ENCODE measurements at places on chromosomes 4 and X. TPM values are rescaled to one million over a fixed set of nuclear protein-coding genes. Genes with fewer than 3 reads are reported as not detected.

GRCh38 chr4:56828784-56829535 is 7.5 kb upstream of the SPINK2 start:
- no peak for DNase-seq

DNA sequence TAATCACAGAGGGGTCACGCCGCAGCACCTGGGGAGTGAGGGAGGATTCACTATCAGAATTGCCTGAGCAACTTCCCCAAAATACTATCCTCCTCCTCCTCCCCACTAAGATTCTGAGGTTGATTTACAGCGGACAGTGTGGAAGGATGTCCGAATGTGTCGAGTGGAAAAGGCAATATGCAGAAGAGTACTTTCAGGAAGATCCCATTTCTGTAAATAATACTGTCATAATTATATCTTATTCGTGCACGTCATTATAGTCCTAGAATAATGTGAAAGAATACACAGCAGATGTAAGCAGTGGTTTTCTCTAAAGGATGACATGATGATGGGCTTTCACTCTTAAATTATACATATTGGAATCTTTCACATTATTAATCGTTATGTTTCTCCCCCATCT is 149.8 kb upstream of the NOCT start:
- no peak for DNase-seq

DNA sequence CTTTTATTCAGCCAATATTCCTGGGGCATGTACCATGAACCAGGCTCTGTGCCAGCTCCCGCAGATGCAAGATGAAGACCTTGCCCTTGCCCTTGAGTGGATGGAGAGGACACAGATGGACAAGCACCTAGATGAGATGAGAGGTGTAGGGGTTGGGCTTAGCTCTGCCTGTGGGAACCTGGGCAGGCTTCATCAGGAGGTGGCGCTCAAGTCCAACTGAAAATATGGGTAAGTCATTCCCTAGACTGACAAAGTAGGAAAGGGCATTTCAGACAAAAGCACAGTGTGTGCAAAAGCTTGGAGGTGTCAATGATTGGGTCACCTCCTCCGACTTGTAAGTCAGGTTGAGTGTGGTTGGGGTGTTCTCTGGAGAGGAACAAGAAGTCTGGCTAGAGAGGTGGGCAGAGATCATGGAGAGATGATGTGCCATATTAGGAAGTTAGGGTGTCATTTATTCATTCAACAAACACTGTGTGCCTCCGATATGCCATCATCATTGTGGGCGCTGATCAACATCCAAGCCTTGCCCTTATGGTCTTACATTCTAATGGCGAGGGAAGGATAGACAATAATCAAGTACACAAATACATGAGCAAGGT is 64.6 kb downstream of the ANAPC4 start:
- DNase-seq = peak; percentile 77

GRCh38 chr4:84971319-84971932 is 4.9 kb upstream of the WDFY3 start:
- peak; percentile 82 for DNase-seq

GRCh38 chr4:43423276-43423675 is 530.8 kb downstream of the GRXCR1 start:
- no peak for DNase-seq

GRCh38 chr4:110211007-110211769 is 12.8 kb upstream of the ELOVL6 start:
- DNase-seq = peak; percentile 73

GRCh38 chr4:122758033-122758432 is 25.5 kb downstream of the BBS12 start:
- DNase-seq = peak; percentile 78

GRCh38 chrX:153818571-153819383 is 11.6 kb downstream of the PDZD4 start:
- no peak for DNase-seq

- no peak for DNase-seq
Observed at GRCh38 chr4:102757681-102758080, 3.1 kb downstream of the MANBA start.

- DNase-seq = no peak
Observed at GRCh38 chrX:130304587-130305368, 34.9 kb upstream of the SLC25A14 start.

GRCh38 chr4:145451895-145452294 is 29.8 kb upstream of the SMAD1 start:
- no peak for DNase-seq

DNA sequence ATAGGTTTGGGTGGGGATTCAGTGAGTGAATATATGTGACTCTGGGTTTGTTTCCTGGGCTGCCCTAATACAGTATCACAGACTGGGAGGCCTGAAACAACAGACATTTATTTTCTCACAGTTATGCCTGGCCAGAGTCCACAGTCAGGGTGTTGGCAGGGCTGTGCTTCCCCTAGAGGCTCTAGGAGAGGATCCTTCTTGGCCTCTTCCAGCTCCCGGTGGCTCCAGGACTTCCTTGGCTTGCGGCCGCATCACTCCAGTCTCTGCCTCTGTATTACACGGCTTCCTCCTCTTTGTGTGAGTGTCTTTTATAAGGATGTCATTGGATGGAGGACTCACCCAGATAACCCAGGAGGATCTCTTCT is 5.2 kb upstream of the JAKMIP1 start:
- no peak for DNase-seq

DNA sequence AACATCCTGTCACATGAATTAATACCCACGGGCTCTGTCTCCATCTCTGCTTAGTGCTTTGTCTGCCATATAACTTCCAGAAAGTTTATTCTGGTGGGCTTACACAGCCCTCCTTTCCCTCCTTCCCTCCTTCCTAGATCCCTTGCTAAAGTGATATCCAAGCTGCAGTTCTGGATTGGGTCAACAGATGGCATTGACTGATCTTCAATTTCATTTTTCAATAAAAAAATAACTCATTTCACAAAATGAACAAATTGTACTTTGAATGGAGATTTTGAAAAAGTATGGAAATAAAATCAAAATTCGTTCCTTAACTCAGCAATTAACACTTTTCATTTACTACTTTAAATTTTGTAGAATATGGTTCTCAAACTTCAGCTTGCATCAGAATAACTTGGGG is 94.9 kb downstream of the NXF2 start:
- no peak for DNase-seq

DNA sequence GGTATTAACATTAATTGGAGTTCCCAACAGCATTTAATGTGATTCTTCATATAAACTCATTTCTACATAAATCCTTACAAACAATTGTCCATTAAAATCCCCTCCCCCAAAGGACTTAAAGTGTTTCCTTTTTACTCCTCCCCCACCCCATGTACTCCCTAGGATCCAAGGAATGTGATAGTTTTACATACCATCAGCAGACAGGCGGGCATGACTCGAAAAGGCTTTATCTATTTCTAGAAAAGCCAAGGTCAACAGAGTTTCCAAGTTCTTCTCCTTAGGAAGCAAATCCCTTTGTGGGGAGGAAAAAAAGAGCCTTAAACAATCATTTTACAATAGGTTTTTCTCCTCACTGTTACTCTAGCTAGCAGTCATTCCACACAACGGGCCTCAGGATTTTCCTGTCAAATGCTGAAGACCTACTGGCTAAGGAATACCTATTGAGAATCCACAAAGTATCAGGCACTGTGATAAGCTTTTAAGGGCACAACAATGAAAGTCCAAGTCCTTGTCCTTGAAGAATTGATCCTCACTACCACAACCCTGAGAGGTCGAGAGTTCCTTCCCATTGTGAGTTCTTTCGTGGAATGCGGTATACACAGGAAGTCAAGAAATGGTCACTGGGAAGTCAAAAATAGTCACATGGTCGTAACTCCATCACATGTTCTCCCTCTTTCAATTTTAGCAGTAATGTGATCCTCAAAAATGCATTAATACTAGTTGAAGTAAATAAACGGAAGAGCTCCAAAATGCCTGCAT is 7.2 kb downstream of the PPM1K start:
- DNase-seq = no peak

DNA sequence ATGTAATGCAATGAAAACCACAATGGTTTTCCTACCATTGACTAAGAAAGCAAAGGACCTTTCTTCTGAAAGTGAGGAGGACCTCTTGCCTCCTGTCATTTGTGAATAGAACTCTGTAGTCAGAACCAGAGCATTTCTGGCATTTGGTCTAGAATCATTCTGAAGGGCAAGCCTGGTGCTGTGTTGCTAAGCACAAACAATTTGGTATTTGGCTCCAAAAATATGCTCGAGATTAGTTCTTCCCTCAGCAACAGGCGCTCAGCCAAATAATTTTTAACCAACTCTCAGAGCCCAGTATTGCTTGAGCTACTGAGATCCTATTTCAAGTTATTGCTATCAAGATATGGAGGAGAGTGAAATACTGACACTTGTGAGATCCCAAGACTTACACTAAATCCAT is 71.0 kb downstream of the SNCA start:
- peak; percentile 56 for DNase-seq

DNA sequence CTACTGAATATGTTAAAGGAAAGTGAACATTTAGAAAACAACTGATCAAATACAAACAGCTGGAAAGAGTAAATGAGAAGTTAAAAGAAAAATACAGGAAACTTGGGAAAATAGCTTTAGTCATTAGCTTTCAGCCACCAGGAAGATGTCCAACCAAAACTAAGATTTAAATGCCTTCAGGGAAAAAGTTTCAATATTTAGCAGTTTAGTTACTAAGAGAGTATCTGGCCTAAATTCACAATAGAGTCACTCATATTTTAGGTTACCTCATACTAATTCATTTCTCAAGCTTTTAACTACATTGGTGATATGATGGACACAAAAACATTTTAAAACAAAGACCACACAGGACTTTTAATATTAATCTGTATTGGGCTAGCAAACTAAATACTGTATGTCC is 13.1 kb upstream of the KLHL13 start:
- DNase-seq = no peak

- no peak for DNase-seq
Observed at GRCh38 chrX:48835524-48836329, at the start of gene PCSK1N. PCSK1N (minus strand) TSS chrX:48835610; CDS start chrX:48835532, 78 bp downstream.

- no peak for DNase-seq
Observed at GRCh38 chrX:68998716-68999115, 166.5 kb downstream of the PJA1 start.

DNA sequence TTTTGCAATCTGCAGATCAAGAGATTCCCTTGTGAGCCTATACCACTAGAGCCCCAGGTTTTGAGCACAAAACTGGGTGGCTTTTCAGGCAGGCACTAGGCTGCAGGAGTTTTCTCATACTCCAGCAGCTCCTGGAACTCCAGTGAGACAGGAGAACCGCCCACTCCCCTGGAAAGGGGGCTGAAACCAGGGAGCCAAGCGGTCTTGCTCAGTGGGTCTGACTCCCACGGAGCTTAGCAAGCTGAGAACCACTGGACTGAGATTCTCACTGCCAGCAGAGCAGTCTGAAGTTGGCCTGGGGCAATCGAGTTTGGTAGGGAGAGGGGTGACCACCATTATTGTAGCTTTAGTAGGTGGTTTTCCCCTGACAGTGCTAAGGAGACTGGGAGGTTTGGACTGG is 313.8 kb upstream of the TEX13C start:
- DNase-seq = no peak

GRCh38 chrX:43357741-43358140 is 298.4 kb upstream of the MAOA start:
- DNase-seq = no peak

DNA sequence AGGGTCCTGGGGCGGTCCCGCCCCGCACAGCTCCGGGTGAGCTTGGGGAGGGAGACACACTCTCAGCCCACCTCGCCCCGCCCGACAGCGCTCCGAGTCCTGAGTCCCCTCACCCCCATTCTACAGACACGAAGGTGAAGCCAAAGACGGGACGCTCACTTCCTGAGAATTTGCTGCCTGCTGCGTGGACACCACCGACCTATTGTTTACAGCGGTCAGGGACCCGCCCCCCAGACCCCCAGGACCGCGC is 796 bp upstream of the ZNF141 start:
- no peak for DNase-seq

DNA sequence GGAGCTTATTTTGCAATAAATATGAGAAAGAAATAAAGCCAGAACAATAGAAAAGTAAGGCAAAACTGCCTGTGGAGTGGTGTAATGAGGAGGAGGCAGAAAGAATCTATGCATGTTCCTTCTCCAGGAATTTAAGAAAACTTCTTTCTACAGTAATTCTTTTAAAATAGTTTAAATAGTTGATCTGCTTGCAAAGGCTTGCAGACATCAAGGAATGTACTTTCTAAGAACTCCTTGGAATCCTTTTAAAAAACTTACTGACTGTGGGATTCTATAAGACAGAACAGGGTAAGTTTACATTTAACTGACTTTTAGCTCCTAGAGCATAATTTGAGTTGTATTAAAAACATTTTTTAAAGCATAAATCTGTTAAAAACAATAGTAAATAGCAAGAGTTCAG is 63.2 kb upstream of the ALB start:
- DNase-seq = peak; percentile 13

GRCh38 chrX:77174680-77175519 is 272.3 kb upstream of the FGF16 start:
- DNase-seq = peak; percentile 93

- peak; percentile 7 for DNase-seq
Observed at GRCh38 chr4:74794382-74795010, at the start of gene BTC. BTC (minus strand) TSS chr4:74794523; CDS start chr4:74794325, 198 bp downstream.

DNA sequence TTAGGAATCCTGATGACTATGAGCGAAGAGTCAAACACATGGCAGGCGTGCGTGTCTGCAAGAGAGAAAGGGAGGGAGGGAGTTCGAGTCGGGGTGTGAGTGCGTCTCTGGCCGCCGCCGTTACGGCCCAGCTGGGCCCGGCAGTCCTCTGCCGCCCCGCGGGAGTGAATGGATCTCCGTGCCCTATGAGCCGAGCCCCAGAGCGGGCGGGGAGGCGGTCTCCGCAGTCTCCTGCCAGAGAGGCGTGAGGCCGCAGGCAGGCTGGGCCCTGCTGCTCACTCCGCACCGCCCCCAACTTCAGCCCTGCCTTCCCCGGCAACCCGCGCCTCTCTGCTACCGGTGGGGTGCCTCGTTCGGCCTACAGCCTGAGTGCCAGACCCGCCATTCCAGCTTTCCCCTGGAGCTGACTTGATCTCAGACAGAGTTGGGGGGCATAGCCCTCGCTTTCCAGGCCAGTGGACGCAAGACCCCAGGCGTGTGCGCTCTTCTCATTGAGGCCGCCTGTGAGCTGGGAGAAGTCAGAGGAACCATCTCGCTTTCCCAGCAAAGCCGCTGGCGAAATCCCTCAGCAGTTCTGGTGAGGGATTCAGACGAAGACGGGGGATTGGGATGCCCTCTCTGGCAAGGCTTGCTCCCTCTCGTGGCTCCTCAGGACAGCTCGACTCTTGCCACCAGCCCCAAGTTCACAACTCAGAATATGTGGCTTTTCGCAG is 1.4 kb downstream of the SLC16A2 start:
- peak; percentile 56 for DNase-seq

The CYLC1 gene
- not detected for total RNA-seq

The RPS6KA3 gene
- total RNA-seq = 58.1 TPM

The ARHGAP36 gene
- total RNA-seq = not detected

The JAKMIP1 gene
- not detected for total RNA-seq

The IBSP gene
- not detected for total RNA-seq

The IGSF1 gene
- total RNA-seq = 0.09 TPM

The TEC gene
- total RNA-seq = 3.5 TPM

The TMEM31 gene
- total RNA-seq = not detected

The KDR gene
- 2.5 TPM for total RNA-seq

The TMPRSS11A gene
- under 0.01 TPM for total RNA-seq

The ASB5 gene
- total RNA-seq = 0.09 TPM

The USP26 gene
- not detected for total RNA-seq

The AMBN gene
- total RNA-seq = not detected

The RIBC1 gene
- 1.6 TPM for total RNA-seq

The OTUD6A gene
- not detected for total RNA-seq

The HSFX2 gene
- total RNA-seq = 0.36 TPM

The ETDB gene
- total RNA-seq = not detected
